Stimulated activated CD4-positive, alpha-beta T cell treated with anti-CD3 and anti-CD28 coated beads, TNF-alpha, amount 100 ng/mL, for 4 hours (primary cell): ENCODE measurements at places on chromosomes 2 and 18.
A peak's percentile ranks its signal among the peaks of the same experiment; 100 is the strongest.

DNA sequence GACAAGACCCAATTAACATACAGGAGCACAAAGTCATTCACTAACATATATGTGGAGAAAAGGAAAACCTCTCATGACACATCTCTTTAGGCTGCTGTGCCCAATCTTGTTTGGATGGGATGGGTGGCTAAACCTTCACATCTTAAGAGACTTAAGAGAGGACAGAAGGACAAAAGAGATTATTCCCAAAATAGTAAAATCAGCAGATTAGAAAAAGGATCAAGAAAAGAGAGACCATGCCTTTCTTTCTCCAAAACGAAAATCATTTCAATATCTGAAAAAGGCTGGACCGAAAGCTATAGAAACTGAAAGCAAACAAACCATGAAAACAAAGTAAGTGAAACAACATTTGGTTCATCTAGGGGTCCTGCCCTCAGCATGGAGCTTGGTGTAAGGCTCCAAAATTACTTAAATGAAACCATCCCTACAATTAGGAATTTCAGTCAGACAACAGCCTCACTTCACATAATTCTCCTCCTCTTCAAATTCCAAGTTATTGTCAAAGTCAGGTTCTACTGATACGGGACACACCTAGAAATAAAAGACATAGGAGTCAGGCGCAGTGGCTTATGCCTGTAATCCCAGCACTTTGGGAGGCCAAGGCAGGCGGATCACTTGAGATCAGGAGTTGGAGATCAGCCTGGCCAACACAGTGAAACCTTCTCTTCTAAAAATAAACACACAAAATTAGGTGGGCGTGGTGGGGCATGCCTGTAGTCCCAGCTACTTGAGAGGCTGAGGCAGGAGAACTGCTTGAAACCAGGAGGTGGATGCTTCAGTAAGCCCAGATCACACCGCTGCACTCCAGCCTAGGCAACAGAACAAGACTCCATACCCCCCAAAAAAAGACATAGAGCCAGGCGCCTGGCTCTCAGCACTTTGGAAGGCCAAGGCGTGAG is 5.2 kb downstream of the STARD7 start:
- DNase-seq: no peak

- DNase-seq: no peak
These were observed 25.6 kb downstream of the GCA start for GRCh38 chr2:162369551-162369950.

GRCh38 chr18:62767836-62768557 is 52.7 kb downstream of the PHLPP1 start:
- no peak for DNase-seq

DNA sequence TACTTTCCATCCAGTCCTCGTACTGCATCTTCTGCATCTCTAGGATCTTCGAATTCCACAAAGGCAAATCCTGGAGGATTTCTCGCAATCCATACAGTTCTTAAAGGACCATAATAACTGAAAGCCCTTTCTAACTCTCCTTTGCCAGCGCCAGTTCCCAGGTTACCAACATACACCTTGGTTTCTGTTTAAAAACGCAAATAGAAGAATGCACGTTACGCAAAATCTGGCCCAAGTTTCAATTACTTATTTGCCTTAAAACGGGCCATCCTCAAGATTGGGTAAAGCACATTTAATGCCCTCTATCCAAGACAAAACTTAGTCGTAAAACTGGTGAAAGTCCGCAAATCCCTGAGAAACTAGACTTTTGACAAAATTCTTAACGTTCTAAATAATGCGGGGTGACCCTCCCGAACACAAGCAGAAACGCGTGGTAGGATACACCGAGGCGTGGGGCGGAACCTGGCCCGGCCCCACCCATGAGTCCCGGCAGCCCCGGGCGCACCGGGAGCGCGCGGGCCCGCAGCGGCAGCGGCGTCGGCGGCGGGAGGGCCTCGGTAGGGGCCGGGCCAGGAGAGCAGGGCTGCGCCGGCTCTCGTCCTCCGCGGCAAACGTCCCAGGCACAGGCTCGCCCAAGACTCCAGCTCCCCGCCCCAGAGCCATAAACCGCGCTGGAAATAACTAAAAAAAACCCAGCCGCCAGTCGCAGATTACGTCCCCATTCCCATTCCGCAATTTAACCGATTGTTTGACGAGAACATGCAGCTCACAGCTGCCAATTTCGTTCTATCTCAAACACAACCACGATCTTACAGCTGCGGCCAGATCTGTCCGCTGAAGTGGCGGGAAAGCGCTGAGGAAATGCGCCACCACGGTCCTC is 910 bp downstream of the SRSF7 start:
- peak; percentile 28 for DNase-seq

DNA sequence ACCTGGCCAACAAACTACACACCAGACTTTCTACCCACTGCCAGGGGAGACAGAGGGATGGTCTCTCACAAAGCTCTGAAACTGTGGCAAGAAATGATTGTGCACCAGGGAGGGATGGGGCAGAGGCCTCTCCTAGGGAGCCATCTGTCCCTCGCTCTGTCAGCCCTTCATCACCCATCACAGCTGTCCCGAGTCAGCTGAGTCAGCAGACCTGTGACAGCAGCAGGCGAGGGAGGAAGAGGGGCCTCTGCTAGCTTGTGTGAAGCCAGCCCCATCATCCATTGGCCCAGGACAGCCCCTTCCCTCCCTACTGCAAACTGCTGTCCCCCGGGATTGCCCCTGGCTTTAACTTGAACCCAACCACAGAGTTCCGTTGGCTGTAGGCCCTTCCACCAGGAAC is 5.0 kb downstream of the SH2D6 start:
- no peak for DNase-seq

DNA sequence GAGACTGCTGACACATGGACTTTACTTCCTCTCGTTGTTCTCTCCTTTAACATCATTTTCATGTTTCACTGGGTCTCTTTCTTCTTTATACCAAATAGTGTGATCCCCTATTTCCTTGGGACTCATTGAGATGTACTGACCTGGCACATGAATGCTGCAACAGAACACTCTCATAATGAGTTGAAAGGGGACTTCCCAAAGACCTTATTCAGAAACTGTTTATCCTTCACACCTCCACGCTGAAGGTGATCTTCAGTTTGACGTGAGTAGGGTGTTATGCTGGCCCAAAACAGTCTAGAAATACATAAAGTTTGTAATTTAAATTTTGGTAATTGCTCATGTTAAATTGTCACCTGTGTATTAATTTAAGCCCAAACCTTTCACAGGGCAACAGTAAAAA is 1096.8 kb upstream of the GYPC start:
- no peak for DNase-seq

- no peak for DNase-seq
These were observed 41.6 kb upstream of the ST3GAL5 start for GRCh38 chr2:85930129-85931124.

DNA sequence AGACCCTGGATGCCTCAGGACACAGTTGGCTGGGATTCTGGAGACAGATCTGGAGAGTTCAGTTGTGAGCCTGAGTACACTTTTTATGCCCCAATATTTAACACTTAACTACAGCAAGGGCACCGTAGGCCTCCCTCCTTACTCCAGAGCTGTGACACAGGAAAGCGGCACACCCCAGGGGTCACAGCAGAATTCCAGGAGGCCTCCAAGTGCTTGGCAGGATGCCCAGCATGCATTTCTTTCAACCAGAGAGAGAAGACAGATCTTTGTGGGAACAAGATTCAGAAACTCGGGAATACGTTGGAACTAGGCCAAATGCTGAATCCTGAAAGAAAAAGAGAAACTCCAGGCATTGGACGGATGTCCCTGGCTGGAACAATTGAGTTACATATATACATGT is 199.2 kb upstream of the NT5C1B start:
- no peak for DNase-seq

- no peak for DNase-seq
These were observed 227.2 kb upstream of the SPHKAP start for GRCh38 chr2:228408529-228409227.

DNA sequence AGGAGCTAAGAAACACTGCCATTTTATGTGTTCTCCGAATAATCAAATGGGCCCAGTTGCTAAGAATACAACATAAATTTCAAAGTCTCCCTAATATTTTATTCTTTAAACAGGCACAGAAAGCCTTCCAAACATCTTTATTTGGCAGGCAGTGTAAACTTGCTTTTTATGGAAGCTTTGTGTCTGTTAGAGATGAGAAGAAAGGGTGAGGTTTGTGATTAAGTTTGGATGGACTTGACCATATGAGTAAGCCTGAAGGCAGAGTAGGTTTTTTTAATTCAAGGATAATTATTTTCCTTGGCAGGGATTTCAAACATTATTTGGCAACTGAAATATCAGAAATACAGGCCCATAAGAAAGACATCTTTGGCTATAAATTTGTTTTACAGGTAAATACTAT is 62.9 kb downstream of the COX7A2L start:
- DNase-seq: no peak

GRCh38 chr18:36186461-36187192 is 670 bp upstream of the MOCOS start:
- no peak for DNase-seq

DNA sequence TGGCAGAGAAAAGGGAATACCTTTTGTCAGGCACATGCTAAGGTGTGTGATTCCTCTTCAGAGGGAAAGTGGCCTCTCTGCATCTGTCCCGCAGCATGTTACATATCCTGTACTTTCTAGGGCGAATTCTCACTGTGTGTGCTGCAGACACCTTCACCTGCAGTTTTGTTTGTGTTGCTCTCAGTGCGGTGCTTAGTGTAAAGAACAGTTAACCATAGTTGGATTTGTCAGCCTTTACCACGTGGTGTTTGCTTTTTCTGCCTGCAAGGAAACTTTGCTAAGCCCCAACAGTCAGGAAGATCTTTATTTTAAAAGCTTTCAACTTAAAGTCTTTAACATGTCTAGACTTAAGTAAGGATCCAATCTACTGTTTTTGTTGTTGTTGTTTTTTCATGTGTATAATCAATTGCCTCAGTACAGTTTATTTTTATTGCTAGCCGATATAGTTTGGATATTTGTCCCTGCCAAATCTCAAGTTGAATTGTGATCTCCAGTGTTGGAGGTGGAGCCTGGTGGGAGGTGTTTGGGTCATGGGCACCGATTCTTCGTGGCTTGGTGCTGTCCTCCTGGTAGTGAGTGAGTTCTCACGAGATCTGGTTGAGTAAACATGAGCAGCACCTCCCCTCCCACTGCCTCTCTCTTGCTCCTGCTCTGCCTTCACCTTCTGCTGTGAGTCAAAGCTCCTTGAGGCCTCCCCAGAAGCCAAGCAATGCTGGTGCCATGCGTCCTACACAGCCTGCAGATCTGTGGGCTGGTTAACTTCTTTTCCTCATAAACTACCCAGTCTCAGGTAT is 90.6 kb downstream of the SNTG2 start:
- no peak for DNase-seq

- DNase-seq: no peak
These were observed 639 bp downstream of the EPB41L3 start for GRCh38 chr18:5543036-5543680.

DNA sequence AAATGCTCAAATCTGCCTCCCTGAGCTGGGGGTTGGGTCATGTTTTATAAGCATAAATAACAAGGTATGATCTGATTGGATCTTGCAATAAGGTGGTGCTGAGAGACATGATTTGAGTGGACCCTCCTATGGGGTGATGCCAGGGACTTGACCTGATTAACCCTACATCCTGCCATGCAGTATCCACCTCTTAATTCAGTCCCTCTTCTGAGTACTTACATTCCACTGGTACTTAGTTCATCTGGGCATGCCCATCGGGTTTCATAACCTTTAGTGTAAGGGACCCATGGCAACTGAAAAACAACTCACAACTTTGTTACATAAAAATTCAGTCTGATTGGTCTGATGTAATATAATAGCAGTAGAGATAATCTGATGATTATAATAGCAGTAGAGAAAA is 397.9 kb upstream of the HNMT start:
- DNase-seq: no peak

- DNase-seq: no peak
These were observed 197.9 kb downstream of the SH3BP4 start for GRCh38 chr2:235149736-235150135.

DNA sequence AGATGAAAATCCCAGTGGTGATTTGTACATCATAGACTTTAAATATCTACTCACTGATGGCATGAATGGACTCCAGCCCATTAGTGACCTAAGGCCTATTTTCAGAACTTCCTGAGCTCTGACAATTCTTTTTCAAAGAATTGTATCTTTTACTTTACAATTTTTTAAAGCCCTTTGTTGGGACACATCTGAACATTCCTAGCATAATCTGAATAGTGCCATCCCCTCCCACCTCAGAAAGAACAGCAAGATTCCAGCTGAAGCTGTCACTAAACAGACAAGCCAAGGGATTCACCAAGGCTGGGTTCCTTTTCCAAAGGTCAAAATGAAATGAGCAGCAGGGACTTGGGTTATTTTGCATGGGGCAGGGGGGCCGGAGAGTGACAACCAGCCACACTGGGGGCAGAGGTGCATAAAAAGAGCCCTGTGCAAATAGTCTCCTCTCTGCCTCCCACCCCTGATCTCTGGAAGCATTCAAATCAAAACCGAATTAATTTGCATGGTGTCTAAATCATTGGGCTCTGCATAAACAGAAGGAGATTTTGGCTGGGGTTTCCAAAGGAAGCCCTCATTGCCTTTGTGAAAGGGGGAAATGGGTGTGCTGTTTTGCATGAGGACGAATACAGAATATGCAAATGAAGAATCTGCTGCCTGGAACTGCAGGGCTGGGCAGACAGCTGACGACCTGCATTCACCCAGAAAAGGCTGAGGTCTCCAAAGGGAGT is 17.2 kb downstream of the EPHA4 start:
- no peak for DNase-seq

GRCh38 chr2:123209202-123209601 is 815.9 kb upstream of the CNTNAP5 start:
- DNase-seq: no peak

- DNase-seq: no peak
These were observed 38.4 kb downstream of the ABCB11 start for GRCh38 chr2:168992591-168993349.
